Caco-2 (cell line): ENCODE measurements at places on chromosomes 11 and 22. TPM values are rescaled to one million over a fixed set of nuclear protein-coding genes. Genes with fewer than 3 reads are reported as not detected.
A peak's percentile ranks its signal among the peaks of the same experiment; 100 is the strongest.

- DNase-seq: no peak
Measured at GRCh38 chr22:46936378-46936903, 174.0 kb downstream of the TBC1D22A start.

BLID gene
- not detected in 2 replicates for total RNA-seq

DNA sequence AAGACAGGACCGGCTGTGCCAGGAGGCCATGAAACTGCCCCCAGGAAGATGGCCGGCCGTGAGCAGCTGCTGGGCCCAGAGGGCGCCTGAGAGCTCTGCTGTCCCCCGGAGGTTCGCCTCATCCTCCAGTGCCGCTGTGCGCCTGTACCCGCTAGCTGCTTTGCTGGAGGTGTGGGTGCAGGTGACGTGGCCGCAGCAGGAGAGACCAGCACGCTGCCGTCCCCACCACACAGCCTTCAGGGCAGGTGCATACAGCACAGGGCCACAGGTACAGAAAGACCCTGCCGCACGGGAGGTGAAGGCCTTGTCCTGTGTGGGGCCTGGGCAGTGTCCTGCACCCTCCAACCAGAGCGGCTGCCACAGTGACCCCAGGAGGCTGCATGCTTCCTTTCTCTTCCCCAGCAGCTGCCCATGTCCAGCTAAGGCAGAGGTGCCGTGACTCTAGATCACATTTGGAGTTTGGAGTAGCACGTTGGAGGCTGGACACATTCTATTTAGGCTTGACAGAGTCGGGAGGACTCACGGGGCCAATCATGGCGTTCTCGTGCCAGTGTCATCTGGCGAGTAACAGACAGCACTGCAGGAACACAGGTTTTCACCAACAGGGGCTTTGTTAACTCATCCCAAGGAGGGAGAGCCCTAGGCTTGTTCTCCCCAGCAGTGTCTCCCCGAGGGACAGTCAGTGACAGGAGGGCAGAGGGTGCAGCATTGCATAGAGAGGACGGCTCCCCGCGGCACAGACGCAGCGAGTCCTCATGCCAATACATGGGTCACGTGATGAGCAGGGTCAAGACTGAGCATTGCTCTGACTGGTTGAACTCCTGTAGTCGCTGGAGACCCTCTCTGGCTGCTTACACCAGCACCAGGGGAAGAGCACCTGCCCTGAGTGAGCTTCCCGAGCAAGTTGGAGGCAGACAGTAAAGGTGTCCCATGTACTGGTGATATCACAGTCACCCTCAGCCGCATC is 18.7 kb upstream of the PANX2 start:
- no peak for DNase-seq

DNA sequence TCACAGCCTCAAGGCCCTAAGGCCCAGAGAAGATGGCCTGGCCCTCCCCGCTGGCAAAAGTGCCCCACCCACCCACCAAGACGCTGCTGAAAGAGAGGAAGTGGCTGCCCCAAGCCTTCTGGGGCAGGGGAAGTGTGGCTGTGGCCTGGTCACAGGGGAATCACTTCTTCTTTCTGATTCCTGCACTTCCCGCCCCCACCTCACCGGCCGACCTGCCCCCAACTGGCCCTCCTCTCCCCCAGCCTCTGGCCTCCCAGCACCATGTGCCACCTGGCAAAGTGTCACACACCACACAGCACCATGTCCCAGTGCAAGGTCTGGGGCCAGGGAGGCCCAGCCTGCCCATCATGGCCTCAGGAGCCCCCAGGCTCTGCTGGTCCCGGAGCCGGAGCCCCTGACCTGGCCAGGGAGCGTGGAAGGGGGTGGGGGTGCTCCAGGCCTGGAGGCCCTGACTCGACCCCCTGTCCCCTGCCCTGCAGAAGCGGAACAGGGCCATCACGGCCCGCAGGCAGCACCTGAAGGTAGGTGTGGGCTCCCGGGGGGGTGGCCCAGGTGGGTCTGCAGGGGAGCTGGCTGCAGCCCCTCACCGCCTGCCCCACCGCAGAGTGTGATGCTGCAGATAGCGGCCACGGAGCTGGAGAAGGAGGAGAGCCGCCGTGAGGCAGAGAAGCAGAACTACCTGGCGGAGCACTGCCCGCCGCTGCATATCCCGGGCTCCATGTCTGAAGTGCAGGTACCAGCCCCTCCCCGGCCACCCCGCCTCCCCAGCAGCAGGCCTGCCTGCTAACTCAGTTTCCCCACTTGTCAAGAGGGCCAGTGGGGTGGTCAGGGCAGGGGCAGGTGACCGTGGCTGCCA is 1.4 kb downstream of the TNNI2 start:
- no peak for DNase-seq

- no peak for DNase-seq
Measured at GRCh38 chr22:50269970-50270665, at the start of gene MAPK11. Gene MAPK11 (minus strand): TSS chr22:50270380. CDS start chr22:50270292, 88 bp downstream.

DNA sequence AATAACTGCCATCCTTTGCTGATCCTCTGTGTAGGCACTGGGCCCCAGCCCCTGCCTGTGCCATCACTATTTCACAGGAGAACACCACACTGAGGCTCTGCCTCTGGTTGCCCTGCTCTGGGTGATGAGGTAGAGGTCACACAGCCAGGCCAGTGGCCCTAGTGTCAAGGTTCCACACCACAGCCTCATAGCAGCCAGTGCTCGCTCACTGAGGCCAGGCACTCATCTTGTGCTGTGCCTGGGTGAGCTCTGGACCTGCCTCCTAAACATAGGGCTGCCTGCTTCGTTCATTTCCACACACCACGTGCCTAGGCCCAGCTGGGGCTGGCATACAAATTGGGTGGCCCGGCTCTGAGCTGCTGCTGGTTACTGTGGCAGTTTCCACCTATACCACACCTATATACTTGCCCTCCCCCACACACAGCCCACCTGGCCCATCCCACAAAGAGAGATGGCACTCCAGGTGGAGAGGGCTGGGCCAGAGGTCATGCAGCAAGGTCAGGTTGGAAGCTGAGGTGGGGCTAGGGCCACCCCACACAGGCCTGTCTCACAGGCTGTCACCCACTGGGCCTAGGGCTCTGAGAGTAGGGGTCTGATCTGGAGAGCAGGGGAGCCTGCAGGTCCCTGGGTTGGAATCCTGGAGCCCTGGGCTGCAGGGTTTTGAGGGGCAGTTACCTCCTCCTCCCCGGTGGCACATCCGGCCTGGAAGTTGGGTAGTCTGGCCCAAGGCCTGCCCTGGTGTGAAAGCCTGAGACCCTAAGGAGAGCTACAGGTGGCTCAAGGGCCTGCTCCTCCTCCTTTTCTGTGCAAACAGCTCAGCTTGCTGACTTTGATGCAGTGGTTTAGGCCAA is 11.2 kb downstream of the KCNQ1OT1 start:
- DNase-seq: peak; percentile 30

RAG2 gene
- not detected in 2 replicates for total RNA-seq

OR5B21 gene
- not detected in 2 replicates for total RNA-seq

ADM gene
- 114 and 127 TPM in 2 replicates for total RNA-seq

DNA sequence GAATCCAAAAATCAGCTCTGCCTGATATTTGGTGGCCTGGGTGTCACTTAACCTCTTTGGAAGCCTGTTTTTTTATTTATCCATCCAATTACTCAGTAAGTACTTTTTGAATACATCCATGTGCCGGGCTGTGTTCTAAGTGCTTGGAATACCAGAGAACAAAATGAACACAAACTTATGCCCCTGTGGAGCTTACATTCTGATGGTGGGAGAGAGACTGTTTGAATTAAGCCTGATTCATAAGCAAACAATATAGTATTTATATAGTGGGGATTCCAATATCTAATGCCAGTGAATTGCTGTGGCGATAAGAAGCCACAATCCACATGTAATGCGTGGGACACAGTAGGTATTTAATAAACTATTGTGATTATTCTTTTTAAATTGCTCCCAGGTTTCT is 19.4 kb downstream of the KCNJ5 start:
- DNase-seq: no peak

DNA sequence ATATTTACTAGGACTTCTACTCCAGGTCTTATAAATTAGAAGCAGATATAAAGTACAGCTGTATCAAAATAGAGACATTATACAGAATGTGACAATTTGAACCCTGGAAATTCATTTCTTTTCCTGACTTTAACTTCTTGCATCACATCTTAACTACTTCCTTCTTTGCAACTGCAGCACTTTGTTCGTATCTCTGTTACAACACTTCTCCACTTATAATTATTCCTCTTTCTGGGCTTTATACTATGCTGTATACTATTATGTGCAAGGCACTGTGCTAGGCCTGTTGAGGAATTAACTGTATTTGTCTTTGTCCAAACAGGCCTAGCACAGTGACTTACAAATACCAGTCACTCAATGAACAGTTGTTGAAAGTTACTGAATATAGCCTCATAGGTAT is 1.8 kb upstream of the SLC36A4 start:
- DNase-seq: no peak

GLYATL1 gene
- 1.5 and 4.0 TPM in 2 replicates for total RNA-seq

- peak; percentile 46 for DNase-seq
Measured at GRCh38 chr11:120424970-120425332, 86.6 kb upstream of the GRIK4 start.

GRCh38 chr11:3894128-3894731 is 38.8 kb downstream of the STIM1 start:
- no peak for DNase-seq

GDPD4 gene
- not detected in 2 replicates for total RNA-seq

NNMT gene
- 2.4 TPM in 2 replicates for total RNA-seq

- DNase-seq: no peak
Measured at GRCh38 chr11:59802639-59803176, 7.9 kb downstream of the MRPL16 start.

- DNase-seq: peak; percentile 64
Measured at GRCh38 chr11:115869780-115870431, 365.7 kb upstream of the CADM1 start.

MIOX gene
- total RNA-seq: 0.32 TPM in 1 of 2 replicates, not detected in the other

SLC35C1 gene
- total RNA-seq: 14.0 and 15.1 TPM in 2 replicates

TMPRSS6 gene
- total RNA-seq: 1.5 and 1.6 TPM in 2 replicates

OR52H1 gene
- not detected in 2 replicates for total RNA-seq

DNA sequence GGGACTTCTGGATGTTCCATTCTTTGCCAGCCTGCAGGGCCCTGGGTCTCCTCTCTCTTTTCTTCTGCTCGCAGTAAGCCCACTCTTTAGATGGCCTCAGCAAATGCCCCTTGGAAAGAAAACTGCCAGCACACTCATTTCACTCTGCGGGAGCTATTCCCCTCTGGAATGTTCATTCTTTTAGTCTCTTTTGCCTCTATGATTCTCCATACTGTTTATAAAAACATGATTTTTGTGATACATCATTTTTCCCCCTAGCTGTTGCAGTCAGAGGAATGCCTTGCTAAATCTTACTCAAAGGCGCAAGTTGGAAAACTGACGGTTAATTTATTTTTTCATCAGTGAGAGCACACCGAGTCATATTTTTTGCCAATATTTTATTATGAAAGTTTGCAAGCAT is 184.9 kb downstream of the SNX19 start:
- no peak for DNase-seq

GRCh38 chr11:95456714-95457491 is 225.9 kb upstream of the SESN3 start:
- no peak for DNase-seq

DNA sequence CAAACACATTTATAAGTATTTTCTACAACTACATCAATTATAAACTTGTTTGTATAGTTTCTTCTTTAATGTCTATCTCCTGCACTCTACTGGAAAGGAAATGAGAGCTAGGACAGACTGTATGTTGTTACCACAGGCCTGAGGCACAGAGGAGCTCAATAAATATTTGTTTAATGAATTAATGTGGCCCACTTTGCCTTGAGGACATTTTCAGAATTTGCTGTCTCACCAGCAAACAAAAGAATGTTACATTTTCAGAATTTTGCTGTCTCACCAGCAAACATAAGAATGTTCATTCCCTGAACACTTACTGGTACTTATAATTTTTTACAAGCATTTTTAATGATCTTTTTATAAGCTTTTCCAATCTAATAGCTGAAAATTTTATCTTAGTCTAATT is 41.9 kb upstream of the WNT7B start:
- DNase-seq: no peak

DNA sequence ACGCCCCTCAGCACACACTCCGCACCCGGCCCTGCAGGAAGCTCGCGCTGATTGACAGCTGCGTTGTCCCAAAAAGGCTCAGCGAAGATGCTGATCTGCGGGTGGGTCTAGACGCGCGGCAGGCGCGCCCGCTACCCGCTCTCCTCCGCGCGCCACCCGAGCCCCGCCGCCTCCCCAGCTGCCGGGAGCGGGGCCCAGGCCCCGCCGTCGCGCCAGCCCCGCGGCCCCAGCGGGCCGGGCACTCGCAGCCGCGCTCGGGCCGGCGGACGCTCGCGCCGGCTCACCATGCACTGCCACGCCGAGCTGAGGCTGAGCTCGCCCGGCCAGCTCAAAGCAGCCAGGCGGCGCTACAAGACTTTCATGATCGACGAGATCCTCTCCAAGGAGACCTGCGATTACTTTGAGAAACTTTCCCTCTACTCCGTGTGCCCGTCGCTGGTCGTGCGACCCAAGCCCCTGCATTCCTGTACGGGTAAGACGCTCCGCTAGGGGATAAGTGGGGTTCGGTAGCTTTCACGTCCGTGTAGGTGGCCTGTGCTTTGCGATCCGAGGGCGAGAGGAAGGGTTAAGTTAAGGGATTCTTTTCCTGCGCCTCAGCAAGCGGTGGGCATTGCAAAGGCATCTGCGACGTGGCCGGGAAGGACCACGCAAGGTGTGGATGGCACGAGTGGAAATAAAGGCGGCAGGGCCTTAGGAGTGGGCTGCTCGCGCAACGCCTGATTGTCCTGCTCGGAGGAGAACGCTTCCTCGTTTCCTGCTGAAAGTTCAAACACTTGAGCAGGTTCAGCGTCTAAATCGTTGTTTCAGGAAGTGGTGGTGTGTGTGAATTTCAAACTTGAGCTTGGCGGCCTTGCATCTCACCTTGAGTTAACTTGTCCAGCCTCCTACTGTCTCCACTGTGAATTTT is at the start of gene BARX2:
Gene BARX2, plus strand, starts transcription at position 98 of the 907 bp plus-strand sequence. Its CDS starts 188 bp downstream, at position 286.
- DNase-seq: peak; percentile 88

DNA sequence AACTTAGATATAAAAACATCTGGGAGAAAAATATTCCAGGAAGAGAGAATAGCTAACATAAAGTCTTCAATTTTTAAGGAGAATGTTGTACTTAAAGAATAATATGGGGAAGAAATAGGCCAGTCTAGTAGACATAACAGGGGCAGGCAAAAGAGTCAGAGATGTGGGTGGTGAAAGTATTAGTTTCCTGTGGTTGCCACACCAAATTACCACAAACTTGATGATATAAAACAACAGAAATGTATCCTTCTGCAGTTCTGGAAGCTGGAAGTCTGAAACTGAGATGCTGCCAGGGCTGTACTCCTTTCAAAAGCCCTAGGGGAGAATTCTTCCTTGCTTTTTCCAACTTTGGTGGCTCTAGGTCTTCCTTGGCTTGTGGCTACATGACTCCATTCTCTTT is 1309.7 kb downstream of the LRRC4C start:
- no peak for DNase-seq

DNA sequence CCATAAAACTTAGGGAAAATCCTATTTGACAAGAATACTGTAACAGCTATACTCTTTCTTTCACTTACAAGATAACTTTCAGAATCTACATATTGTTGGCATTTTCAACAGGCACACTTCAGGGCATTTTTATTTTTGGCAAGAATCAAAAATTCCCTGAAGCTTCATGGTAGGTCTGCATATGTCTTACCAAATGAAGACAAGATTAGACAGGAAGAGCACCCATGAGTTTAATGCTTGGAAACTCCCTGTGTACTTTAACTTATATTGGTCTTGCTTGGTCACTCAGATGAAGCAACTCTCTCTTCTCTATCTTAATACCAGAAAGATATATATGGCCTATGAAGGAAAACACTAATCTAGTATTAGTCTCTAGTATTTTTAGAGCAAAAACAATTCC is 137.7 kb downstream of the ATG16L2 start:
- no peak for DNase-seq

TRIOBP gene
- total RNA-seq: 30.7 and 38.4 TPM in 2 replicates

GRCh38 chr11:134139873-134140331 is 71.0 kb downstream of the JAM3 start:
- DNase-seq: peak; percentile 70

GRCh38 chr11:129929721-129930120 is 34.3 kb upstream of the NFRKB start:
- DNase-seq: no peak
